GDM1 (cell line): ENCODE measurements at places on chromosomes 6 and 20.

- no peak for DNase-seq
Observed at GRCh38 chr6:21332660-21333059, 260.9 kb upstream of the SOX4 start.

DNA sequence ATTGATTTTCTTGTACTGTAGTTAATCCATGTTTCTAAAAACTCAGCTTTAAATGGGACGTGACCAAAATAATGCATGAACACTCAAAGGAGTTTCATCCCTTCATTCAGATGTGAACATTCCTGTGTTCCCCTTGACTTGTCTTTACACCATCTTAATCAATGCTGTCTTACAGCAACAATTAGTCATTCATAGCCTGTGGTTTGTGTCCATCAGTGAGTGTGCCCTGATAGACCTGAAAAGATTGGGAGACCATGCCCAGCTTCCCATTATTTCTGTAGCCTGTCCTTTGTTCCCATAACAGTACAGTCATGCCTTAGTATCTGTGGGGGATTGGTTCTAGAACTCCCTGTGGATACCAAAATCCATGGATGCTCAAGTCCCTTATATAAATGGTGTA, 23.9 kb downstream of the NT5E start:
- no peak for DNase-seq

DNA sequence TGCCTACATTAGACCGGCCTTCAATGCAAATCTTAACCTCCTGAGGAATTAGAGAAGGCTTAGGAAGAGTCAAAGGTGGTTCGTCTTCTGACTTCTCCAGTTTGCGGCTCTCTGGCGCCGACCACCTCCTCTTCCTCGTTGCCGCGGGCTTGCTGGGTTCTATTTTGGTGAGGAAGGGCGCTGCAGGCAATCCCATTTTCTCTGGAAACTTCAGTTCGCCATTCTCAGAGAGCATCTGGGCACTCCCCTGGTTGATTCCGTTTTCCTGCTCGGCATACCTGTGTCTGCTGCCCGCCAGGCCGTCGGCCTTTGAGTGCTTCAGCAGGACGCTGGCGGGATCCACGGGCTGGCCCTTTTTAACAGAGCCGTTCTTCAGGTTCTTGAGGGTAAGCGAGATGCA, 67.9 kb downstream of the GMPR start:
- DNase-seq = no peak

DNA sequence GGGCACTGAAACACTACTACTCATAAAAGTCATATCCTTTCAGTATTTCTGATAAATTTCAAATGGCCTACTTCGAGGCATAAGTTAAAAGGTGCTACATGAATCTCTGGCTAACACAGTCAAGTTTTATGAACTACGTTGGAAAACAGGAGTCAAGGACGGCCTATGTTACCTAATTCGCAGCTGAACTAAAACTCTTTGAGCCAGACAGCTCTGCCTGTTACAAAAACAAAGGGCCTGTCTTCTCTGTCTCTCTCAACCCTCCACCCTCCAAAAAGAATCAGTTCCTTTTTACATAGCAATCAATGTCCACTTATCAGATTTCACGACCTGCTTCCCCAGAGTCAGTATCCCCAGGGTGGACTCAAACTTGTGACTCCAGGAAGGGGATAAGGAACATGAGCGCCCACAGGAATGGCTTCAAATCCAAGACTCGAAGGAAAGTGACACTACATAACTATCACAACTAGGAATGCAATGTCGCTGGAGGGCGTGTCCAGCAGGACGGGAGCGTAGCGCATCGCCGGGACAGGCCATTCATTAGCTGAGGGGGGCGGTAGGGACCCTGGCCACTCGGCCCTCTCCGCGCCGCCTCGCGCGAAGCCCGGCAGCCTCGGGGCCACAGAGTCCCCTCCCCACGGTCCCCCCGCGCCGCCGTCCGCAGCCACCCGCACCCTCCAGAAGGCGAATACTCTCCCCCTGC, 591 bp downstream of the IBTK start:
- peak; percentile 41 for DNase-seq

DNA sequence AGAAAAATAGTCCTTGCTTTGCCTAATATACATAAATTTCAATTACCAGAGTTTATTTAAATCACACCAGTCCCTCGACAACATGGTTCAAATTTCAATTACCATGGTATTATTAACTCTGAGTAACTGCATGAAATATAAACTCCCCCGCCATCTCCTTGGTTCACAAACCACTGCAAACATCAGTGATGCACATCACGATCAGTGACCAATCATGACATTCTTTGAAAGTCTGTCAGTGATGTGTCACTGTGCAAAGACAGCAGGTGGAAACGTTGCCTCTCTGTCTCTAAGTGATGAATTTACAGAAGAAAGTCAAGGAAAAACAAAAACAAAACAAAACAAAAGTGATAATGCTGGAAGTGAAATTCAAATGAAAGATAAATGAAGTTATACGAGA, 86.7 kb downstream of the TASP1 start:
- no peak for DNase-seq

GRCh38 chr6:136426627-136427377, 123.4 kb downstream of the MAP7 start:
- DNase-seq = no peak

DNA sequence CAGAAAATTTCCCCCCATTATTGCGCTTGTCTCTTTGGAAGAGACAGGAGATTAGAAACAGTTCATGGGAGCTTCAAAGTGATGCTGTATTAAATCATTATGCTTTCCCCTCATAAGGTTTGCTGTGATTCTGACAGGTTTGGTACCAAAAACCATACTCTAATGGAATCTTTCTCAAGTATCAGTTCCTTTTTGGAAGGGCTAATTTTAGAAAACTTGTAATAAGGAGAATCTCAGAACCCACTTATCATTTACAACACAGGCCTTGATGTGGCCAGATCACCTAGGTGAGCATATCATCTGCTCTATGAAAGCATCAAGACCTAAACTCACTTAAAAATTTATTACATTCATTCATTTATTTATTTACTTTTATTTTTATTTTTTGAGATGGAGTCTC, 51.2 kb downstream of the TP53INP2 start:
- DNase-seq = no peak

GRCh38 chr6:124285146-124285545, 481.5 kb downstream of the NKAIN2 start:
- DNase-seq = no peak

- no peak for DNase-seq
Observed at GRCh38 chr20:59776626-59777330, 156.7 kb downstream of the SYCP2 start.

DNA sequence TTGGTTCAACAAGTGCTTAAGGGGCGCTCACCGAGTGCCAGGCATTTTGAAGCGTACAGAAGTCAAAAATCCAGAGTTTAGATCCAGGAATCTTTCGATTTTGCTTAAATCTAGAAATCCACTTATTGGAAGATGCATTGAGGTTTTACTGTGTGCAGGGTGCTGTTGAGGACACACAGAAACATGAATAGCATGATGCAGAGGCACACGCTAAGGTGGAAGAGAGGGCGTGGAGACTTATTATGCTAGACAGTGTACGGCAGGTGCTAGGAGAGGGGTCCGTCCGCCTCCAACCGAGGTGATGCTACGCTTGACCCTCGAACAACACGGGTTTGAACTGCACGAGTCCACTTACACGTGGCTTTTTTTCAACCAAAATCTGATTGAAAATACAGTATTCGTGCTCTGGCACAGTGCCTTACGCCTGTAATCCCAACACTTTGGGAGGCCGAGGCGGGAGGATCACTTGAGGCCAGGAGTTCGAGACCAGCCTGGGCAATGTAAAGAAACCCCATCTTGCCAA, 1.0 kb upstream of the KIF13A start:
- DNase-seq = no peak

GRCh38 chr6:12875051-12875450, 158.5 kb downstream of the PHACTR1 start:
- DNase-seq = no peak

DNA sequence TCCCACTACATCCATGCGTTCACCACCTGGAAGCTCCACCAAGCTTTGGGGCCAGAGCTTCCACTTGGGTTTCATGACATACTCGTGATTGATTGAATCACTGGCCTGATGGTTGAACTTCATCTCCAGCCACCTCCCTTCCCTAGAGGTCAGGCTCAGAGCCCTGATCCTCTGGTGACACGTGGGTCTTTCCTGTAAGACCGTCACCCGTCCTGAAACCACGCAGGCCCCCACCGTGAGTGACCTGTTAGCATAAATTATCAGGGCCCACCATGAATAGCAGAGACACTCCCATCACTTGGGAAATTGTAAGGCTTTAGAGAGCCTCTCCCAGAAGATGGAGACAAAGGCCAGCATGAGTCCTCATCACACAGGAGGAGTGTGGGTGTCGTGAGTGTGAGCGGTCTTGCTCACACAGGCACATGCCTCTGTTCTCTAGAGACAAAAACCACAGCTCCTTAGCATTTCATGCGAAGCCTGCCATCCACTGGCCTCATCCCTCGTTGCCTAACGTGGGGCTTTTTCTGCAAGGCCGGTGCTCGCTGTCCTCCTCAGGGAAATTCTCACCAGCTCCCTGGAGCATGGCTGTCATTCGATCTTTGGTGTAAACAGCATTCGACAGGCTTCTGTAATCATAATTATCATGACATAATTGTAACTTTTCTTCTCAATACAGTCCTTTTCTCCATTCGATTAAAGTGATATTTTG, 65.1 kb upstream of the DUSP22 start:
- DNase-seq = no peak

DNA sequence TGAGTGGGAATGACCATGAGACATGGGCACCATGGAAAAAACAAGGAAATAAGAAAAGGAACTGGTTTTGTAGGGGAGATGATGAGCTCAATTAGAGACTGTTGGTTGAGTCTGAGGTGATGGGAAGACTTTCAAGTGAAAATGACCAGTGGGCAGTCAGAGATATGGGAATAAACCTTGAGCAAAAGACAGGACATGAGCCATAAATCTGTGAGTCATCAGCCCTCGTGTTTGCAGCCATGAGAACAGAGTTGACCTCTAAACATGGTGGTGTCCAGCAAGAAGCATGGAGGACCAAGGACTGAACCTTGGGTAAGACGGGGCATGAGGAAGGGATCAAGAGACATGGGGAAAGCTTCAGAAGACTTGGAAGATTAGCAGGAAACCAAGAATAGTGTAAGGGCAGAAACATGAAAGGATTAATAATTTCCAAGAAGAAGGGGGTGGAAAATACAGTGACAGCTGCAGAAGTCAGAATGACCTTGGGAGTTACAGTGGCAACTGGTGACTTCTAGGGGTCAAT, 280.6 kb upstream of the PRDM1 start:
- DNase-seq = no peak

GRCh38 chr6:142693441-142693840, 251.5 kb downstream of the HIVEP2 start:
- no peak for DNase-seq

DNA sequence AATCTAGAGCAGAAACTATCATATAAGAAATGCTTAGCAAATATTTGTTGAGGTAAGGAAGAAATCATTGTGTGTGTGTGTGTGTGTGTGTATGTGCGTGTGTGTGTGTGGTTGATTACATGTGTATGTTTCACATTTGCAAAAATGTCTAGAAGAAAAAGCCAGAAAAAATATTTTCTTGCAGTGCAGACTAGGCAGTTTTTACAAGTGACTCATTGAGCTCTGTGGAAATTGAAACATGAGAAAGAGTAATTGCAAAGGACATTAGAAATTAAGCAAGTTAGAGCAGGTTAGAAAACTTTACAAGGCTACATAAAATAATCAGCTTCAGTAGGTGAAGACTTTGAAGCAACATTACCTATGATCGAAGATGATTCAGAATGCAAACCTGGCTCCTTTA, 669.0 kb upstream of the EYS start:
- no peak for DNase-seq

DNA sequence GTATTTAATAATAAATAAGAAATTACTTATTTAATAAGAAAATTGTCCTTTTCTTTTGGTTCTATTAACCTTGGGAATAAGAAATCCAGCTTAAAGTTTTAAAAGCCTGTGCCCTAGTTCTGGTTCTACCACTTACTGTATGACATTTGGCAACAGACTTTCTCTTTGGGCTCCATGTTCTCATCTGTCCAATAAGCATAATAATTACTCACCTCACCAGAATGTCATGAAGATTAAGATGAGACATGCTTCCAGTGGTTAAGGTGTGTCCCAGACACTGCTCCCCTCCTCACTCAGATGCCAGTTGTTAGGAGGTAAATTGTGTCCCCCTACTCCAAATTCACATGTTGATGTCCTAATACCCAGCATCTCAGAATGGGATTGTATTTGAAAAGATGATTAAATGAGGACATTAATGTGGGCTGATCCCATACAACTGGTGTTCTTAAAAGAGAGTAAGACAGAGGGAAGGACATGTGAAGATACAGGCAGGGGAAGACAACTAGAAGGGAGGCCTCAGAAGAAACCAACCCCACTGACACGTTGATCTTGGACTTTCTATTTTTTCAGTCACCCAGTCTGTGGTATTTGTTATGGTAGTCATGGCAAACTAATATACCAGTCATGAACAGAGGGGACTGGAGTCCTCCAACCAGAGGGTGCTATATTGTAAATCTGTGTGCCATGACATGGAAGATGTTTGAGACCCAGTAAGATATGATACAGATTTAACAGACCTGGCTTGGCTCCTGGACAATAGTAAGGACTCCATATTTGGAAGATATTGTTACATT, 6.4 kb upstream of the MICAL1 start:
- no peak for DNase-seq

GRCh38 chr6:29847871-29848630, 20.4 kb downstream of the HLA-G start:
- DNase-seq = peak; percentile 10

- no peak for DNase-seq
Observed at GRCh38 chr6:96926425-96926824, 1.9 kb downstream of the KLHL32 start.

GRCh38 chr6:97316978-97317377, 34.0 kb upstream of the MMS22L start:
- no peak for DNase-seq

- no peak for DNase-seq
Observed at GRCh38 chr6:21899708-21900107, 306.2 kb downstream of the SOX4 start.

- DNase-seq = no peak
Observed at GRCh38 chr6:161750686-161751085, 476.8 kb upstream of the AGPAT4 start.

DNA sequence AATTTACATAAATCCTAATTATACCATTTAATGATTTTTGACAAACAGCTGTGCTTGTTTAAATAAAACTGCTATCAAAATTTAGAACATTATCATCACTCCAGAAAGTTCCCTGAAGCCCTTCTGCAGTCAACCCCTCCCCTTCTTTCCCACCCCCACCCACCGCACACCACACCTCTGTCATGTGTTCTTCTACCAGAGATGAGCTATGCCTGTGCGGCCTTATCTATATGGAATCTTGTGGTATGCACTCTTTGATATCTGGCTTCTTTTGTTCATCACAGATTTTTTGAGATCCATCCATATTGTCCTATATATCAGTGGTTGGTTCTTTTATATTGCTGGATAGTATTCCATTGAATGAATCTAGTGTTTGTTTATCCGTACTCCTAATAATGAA, 7.2 kb downstream of the MYLIP start:
- no peak for DNase-seq

- no peak for DNase-seq
Observed at GRCh38 chr20:43537921-43538877, 20.6 kb upstream of the SGK2 start.

GRCh38 chr6:130525408-130525807, 159.6 kb downstream of the TMEM200A start:
- peak; percentile 63 for DNase-seq

GRCh38 chr20:38706509-38706908, 17.8 kb upstream of the SLC32A1 start:
- no peak for DNase-seq

GRCh38 chr6:33208091-33208967, at the start of gene RING1:
Gene RING1 (plus strand): TSS chr6:33208500. CDS start chr6:33208823, 323 bp downstream.
- peak; percentile 79 for DNase-seq

GRCh38 chr6:15239616-15240364, 6.1 kb upstream of the JARID2 start:
- no peak for DNase-seq
